ENCODE measurements at places on chromosomes 7 and 10.

- DNase-seq: no peak
Observed at GRCh38 chr10:119665901-119666708, 14.9 kb downstream of the BAG3 start.

GRCh38 chr10:43316988-43317387 is 50.1 kb upstream of the RASGEF1A start:
- no peak for DNase-seq

DNA sequence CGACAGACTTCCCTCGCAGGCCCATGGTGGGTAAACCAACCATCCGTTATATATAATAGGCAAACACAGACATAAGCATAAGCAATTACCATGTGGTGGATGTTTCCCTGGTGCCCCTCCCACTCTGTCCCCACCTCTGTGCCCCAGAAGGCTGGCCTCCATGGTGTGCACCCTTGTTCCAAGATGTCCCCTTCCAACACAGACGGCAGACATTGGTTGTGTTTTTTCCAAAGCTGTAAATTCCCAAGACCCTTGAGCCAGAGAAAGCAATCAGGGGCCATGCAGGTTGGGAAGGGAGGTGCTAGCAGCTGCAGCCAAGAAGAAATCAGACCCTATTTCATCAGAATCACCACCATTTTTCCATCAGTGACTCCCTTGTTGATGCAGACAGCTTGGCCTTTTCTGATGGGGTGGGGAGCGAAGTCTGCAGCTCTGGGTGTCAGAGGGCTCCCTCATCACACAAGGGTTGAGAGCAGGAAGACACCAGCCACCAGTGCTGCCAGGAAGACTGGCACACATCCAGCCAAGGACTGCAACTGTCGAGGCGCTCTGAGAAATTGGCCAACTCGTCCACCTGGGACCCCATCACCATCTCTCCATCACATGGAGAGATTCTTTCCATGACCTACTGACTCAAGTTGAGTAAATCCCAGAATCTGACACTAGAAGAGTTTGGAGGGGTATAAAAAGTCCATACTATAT is 86.8 kb upstream of the CHST15 start:
- no peak for DNase-seq

GRCh38 chr10:15035385-15036301 is 8.1 kb upstream of the OLAH start:
- DNase-seq: no peak

DNA sequence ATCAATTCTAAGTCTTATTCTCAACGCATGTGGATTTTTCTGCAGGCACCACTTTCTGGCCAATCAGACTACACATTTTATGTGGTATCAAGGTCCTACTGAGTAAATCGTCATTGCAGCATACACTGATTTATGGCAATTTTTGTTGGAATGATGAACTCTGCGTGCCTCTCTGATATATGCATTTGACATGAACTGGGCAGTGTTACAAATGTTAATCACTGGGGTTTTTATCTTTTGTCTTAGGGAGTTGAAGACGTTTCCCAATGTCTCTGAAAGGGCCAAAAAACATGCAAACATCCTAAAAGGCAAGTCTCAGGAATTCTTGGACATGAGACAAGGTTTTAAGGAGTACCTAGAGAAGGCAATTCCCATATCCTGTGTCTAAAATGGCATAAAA is 809.5 kb upstream of the CELF2 start:
- DNase-seq: no peak

DNA sequence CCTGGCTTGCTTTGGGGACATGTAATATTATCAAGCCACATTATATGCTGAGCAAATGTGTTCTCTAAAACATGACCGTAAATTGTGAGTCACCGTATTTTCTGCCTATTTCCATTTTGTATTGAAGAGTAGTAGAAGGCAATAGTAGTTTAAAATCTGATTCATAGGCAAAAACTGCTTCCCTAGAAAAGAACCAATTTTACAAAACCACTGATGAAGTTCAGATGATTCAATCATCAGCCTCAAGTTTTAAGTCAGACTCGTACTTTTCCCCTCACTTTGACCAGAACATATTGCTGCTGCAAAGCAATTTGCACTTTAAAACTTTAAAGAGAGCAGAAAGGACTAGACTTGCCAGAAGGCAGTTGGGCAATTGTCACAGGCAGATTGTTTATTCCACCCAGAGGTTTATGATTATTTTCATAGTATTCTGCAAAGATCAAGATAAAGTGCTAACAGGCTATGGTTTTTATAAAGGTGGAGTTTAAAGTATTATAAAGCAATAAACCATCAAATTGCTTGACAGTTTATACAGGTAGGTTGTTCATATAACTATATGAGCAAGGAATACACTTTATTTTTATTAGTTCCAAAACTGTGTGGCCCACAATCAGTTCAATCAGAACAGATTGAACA is 168.2 kb downstream of the ETV1 start:
- DNase-seq: no peak

DNA sequence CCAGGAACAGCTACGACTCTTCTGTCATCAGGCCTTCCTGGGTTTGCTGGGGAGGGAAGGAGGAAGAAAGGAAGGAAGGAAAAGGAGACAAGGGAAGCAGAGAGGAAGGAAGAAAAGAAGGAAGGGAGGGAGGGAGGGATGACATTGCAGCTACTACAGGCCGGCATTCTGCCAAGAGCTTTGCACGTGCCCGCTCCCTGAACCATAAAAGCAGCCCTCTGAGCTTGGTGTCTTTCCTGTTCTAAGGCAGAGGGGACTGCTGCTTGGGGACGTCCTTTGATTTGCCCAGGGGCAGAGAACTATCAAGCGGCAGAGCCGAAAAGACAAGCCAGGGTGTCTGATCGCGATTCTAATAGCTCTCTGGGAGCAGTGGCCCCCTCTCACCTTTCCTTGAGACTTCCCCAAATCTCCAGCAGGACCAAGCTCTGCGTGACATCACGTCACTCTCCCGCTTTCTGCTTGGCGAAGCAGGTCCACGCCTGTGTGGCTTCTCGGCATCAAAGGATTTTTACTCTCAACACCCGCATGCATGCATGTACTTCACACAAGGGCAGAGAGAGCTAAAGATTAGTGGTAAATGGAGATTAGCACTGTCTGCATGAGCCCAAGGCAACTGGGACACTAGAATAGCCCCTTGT is 167.8 kb upstream of the AUTS2 start:
- no peak for DNase-seq

DNA sequence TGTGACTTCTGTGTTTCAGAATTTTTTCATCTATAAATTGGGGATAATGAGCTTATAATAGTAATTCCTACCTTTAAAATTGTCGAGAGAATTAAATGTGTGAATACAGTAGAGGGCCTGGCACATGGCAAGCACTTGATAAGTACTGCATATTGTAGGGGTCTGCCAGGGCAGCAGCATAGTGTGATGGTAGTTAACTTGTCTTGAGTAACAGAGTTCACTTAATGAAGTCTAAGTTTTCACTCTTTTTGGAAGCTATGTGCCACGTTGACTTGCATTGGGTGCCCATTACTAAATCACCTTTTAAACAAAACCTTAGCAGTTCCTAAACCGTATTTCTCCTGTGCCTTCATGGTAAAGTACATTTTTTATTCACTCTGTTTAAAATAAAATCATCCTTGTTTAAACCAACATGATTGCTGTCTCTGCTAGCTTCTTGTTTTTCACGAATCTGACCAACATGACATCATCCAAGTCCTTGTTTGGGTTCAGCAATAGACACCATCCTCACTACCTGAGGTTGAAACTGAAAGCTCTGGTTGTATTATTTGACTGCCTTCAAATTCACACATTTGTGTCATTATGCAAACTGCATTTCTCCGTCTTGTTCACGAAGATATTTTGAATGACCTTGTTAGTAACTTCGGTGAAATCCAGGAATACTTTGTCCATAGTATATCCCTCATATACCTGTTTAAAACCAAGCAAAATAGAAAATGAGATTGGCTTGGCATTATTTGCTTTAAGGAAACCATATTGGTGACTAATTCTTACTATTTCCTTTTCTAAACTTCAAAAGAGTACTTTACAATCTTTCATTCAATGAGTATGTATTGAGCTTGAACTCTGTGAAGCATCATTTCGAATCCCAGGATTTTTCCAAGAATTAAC is 340.2 kb downstream of the SUGCT start:
- DNase-seq: no peak

- no peak for DNase-seq
Observed at GRCh38 chr7:36048141-36048901, 104.7 kb upstream of the EEPD1 start.

- DNase-seq: no peak
Observed at GRCh38 chr10:70540789-70541360, 61.7 kb downstream of the PRF1 start.

GRCh38 chr7:142603870-142604448 is 145.3 kb upstream of the PRSS1 start:
- no peak for DNase-seq

DNA sequence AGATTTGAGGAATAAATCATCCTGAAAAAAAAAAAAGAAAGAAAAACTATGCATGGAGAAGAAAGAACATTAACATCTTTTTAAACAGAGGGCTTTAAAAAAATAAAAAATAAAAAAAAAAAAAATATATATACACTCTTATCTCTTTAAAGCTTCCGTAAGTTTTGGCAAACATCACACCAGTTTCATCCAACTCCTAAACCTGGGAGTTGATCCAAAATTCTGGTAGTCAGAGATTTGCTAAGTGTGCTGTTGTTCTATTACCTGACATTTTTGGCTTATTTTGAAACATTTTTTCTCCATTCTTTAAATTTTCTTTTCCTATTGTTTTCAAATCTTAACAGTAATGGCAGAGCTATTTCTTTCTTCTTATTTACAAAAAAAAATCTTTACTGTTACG is 273.1 kb downstream of the AGMO start:
- DNase-seq: no peak

- DNase-seq: no peak
Observed at GRCh38 chr7:101912716-101913110, 95.3 kb downstream of the CUX1 start.

- no peak for DNase-seq
Observed at GRCh38 chr10:32556783-32557395, 110.9 kb downstream of the CCDC7 start.

GRCh38 chr7:5681979-5682546 is 99.4 kb downstream of the RNF216 start:
- no peak for DNase-seq

- no peak for DNase-seq
Observed at GRCh38 chr7:147251751-147252325, 1135.2 kb downstream of the CNTNAP2 start.

DNA sequence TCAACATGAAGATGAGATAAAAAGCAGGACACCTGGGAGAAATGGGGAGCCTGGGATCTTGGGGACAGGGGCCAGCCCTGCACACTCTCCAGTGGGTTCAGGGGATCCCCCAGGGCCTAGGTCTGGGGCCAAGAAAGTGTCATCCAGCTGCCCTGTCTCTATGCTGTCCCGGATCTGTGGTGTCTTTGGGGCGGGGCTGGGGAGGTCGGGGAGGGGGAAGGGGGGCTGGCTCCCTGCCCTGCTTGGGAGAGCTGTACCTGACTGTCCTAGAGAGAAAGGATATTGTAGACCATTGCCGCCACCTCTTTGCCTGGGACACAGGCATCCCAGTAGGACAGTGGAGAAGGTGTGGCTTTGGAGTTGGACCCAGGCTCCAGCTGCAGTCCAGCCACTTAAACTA is 7.0 kb upstream of the SPACDR start:
- no peak for DNase-seq

Data from H1 (cell line).